Ovary (tissue), 10 donors: ENCODE measurements at places on chromosomes 6 and 20.

GRCh38 chr20:13947719-13948118 lies 42.7 kb downstream of the SEL1L2 start:
- no peaks in the 10 kb centered on the region for H3K36me3 ChIP-seq
- no peak overlapping the region for H3K4me3 ChIP-seq
- no peak overlapping the region for H3K27ac ChIP-seq
- no peaks in the 10 kb centered on the region for H3K4me1 ChIP-seq
- no peaks in the 10 kb centered on the region for H3K27me3 ChIP-seq
- DNase-seq = no peak

GRCh38 chr6:11251553-11252360 lies 19.3 kb upstream of the NEDD9 start:
- H3K4me1 ChIP-seq = peaks cover 7% of the 10 kb centered on the region
- H3K36me3 ChIP-seq = no peaks in the 10 kb centered on the region
- H3K27ac ChIP-seq = no peak overlapping the region
- no peak overlapping the region for H3K4me3 ChIP-seq

DNA sequence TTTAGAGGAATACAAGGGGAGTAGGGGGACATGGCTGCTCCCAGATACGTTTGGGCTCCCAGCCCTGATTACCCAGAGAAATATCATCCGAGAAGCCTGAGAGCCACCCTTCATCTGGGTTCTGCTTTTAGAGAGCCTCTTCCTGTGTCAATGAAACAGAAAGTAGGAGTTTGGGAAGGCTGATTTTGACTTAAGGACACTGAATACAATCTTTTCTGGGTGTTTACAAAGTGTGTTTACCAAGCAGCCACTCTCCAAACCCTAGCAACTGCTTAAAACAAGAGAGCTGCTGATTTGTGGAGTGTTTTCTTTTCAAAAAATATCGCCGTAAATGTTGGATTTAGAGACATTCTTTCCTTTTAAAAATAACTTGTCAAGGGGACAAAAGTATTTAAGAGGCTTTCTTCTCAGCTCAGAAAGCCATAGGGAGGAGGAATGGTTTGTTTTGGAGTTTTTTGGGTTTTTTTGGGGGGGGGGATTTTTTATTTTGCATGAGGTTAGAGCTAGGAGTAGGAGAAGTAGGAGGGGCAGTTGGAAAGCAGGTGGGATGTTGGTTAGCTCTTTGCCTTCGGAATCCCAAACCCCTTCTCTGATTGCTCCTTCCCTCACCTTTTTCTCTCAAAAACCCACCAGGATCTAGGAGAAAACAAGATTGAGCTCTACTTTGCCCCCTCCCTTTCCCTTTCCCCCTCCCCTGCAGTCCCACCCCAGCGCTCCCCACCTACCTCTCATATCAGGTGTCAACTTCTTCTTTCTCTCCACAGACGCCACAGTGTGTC lies 12.4 kb downstream of the MAFB start:
- H3K4me3 ChIP-seq = no peak overlapping the region
- no peak for DNase-seq
- H3K27me3 ChIP-seq = no peaks in the 10 kb centered on the region
- no peak overlapping the region for H3K27ac ChIP-seq
- no peaks in the 10 kb centered on the region for H3K4me1 ChIP-seq

DNA sequence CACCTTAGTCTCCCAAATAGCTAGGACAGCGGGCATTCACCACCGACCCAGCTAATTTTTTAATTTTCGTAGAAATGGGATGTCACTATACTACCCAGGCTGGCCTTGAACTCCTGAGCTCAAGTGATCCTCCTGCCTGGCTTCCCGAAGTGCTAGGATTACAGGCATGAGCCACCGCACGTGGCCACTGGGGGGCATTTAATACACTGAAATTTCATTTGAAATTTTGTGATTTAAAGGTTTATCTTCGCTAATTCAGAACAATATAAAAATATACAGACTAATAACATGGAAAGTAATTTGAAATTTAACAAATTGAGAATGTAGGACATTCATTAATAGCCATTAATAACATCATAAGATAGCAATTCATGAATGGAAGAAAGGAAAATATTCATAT lies 20.5 kb upstream of the TBC1D32 start:
- no peaks in the 10 kb centered on the region for H3K27me3 ChIP-seq
- H3K27ac ChIP-seq = no peak overlapping the region
- H3K4me3 ChIP-seq = no peak overlapping the region
- DNase-seq = no peak

DNA sequence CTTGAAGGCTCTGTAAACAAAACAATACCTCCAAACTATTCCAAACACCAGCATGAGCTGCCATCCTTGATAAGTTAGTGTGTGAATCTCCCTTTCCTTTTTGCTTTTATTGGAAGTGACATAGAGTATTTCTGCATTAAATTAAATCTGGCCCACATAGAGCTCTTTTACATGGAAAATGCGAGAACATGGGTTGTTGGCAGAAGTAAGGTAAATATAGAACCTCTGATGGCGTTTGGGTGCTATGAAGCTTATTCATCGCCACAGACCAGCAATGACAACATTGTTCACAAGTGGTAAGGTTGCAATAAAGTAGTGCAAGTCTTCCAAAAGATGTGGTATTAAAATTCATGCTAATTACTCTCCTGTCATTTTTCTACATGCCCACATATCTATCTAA lies 445.8 kb upstream of the JAG1 start:
- H3K36me3 ChIP-seq = no peaks in the 10 kb centered on the region
- H3K4me3 ChIP-seq = no peak overlapping the region
- no peaks in the 10 kb centered on the region for H3K27me3 ChIP-seq
- no peaks in the 10 kb centered on the region for H3K4me1 ChIP-seq

- no peak for DNase-seq
- H3K4me1 ChIP-seq = peaks cover 6% of the 10 kb centered on the region
- H3K27me3 ChIP-seq = no peaks in the 10 kb centered on the region
- no peak overlapping the region for H3K4me3 ChIP-seq
- H3K27ac ChIP-seq = no peak overlapping the region
Observed at GRCh38 chr6:14656649-14657048, 539.1 kb downstream of the CD83 start.

DNA sequence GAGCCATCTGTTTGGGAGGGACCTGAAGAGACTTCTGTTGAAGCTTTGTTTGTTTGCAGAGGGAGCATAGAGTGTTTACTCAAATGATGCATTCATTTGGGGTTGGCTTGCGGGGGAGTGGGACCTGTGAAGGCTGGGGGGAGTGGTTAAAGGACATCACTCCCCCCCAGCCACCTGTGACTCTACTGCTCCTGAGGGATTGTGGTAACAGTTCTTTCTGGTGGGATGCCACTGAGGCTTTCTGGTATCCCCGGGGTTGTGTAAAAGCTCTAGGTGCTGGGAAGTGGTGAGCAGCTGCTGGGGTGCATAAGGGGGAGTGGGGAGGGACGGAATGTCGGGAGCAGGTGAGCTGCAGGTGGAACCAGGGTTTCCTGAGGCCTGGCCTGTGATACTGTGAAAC lies 239.2 kb upstream of the QKI start:
- H3K36me3 ChIP-seq = no peaks in the 10 kb centered on the region
- H3K4me1 ChIP-seq = no peaks in the 10 kb centered on the region
- no peaks in the 10 kb centered on the region for H3K27me3 ChIP-seq
- no peak for DNase-seq
- no peak overlapping the region for H3K4me3 ChIP-seq
- no peak overlapping the region for H3K27ac ChIP-seq

- no peak overlapping the region for H3K27ac ChIP-seq
- no peaks in the 10 kb centered on the region for H3K27me3 ChIP-seq
- no peak overlapping the region for H3K4me3 ChIP-seq
Observed at GRCh38 chr6:123380257-123380656, 256.5 kb downstream of the TRDN start.

DNA sequence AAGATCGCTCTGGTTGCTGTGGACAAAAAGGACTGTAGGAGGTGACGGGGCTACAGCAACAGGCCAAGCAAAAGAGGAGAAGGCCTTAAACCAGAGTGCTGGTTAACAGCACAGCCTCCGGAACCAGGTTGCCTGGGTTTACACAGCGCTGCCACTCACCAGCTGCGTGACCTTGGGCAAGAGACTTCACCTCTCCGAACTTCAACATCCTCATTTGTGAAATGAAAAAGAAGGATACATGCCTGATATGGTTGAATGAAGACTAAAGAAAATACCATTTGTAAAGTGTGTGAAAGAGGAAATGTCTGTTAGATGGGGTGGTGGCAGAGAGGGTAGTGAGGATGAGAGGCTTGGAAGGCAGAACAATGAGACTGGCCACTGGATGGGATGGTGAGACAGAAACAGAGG lies 44.9 kb downstream of the PREX1 start:
- no peaks in the 10 kb centered on the region for H3K4me1 ChIP-seq
- no peak overlapping the region for H3K27ac ChIP-seq
- DNase-seq = no peak
- H3K36me3 ChIP-seq = no peaks in the 10 kb centered on the region
- no peak overlapping the region for H3K4me3 ChIP-seq

DNA sequence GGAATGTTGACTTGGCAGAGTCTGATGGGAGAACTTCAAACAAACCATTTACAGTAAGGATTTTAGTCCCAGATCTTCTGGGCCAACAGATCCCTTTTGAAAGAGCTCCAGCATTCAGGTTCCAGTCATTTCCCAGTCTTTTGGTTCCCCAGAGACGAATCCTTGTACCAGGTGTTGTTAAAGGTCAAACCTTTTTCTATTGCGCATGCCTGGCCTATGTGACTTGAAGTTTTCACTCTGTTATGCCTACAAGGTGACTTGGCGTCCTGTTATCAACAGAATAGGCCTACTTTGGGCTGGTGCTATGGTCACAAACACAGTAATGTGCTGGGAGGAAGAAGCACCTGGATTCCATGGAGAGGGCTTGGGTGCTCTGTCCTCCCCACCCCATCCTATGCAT lies 52.3 kb downstream of the PXDC1 start:
- H3K4me3 ChIP-seq = no peak overlapping the region
- no peaks in the 10 kb centered on the region for H3K4me1 ChIP-seq
- no peak overlapping the region for H3K27ac ChIP-seq
- DNase-seq = no peak
- H3K36me3 ChIP-seq = no peaks in the 10 kb centered on the region
- no peaks in the 10 kb centered on the region for H3K27me3 ChIP-seq

DNA sequence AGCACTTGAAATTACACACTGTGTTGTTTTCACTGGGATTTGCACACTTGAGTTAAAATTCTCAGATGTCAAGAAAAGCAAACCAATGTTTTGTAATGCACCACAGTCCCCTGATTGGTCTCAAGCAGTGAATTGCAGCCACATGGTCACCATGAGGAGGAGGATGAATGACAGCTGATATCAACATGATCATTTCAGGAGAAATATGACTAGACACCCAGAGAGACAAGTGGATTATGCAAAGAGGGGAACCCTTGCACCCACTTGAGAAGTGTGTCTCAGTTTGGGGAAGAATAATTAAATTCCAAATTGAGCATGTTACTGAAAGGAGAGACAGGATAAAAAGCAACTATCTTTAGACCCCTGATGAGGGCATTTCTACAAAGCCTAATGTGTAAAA lies 69.3 kb downstream of the UST start:
- no peaks in the 10 kb centered on the region for H3K36me3 ChIP-seq
- H3K4me3 ChIP-seq = no peak overlapping the region
- peaks cover 5% of the 10 kb centered on the region for H3K4me1 ChIP-seq
- DNase-seq = no peak
- H3K27me3 ChIP-seq = no peaks in the 10 kb centered on the region

- no peak overlapping the region for H3K4me3 ChIP-seq
- no peaks in the 10 kb centered on the region for H3K4me1 ChIP-seq
- H3K36me3 ChIP-seq = no peaks in the 10 kb centered on the region
- H3K27ac ChIP-seq = no peak overlapping the region
- no peak for DNase-seq
Observed at GRCh38 chr20:15317546-15318232, 980.3 kb upstream of the FLRT3 start.

GRCh38 chr6:45728674-45729073 lies 287.0 kb downstream of the CLIC5 start:
- H3K27ac ChIP-seq = no peak overlapping the region
- H3K4me1 ChIP-seq = no peaks in the 10 kb centered on the region
- H3K27me3 ChIP-seq = no peaks in the 10 kb centered on the region
- DNase-seq = no peak

DNA sequence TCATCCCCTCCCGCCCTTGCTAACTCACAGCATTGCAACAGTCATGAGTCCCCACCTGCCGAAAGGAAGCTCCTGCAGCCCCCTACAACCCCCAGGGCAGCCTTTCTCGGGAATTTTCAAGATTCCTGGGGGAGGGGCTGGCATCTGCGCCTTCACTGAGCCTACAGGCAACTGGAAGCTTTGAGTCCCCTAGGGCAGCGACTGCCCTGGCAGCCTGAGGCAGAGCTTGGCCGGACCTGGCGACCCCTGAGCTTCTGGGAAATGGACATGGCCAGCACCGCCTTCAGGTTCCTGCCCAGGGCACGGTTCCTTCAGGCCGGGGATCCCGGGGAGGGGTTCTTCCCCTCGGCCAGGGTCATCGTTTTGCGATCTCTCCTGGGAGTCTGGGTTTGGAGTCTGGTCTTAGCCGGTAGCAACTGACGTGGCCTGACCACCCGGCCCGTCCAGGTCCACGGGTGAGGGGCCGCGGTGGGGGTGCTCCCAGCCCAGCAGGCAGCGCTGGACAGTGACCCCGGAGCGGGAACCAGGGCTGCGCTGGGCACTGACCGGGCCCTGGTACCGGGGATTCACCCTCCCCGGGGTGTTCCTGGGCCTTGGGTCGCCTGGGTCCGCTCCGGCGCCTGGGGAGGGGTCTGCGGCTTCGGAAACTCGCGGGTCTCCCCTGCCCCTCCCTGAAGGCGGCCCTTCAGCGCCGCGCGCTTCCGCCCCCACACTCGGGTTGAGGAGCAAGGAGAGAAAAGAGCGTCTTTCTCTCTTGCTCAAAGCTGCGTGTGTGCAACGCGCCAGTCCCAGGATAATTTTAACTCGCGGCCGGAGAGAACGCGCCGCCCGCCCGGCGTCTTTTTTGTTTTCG lies 593 bp upstream of the COL9A3 start:
- peak overlapping the region; percentile 15 for H3K4me3 ChIP-seq
- H3K36me3 ChIP-seq = no peaks in the 10 kb centered on the region
- H3K27ac ChIP-seq = no peak overlapping the region

GRCh38 chr20:60057866-60058807 lies 99.9 kb downstream of the CDH26 start:
- peaks cover 1% of the 10 kb centered on the region for H3K4me1 ChIP-seq
- no peaks in the 10 kb centered on the region for H3K27me3 ChIP-seq
- H3K27ac ChIP-seq = no peak overlapping the region

GRCh38 chr6:44563397-44563796 lies 175.9 kb downstream of the CDC5L start:
- no peak overlapping the region for H3K27ac ChIP-seq
- H3K36me3 ChIP-seq = no peaks in the 10 kb centered on the region
- H3K4me1 ChIP-seq = peaks cover 1% of the 10 kb centered on the region
- DNase-seq = no peak

GRCh38 chr20:42567409-42567808 lies 622.3 kb downstream of the PTPRT start:
- no peak overlapping the region for H3K4me3 ChIP-seq
- DNase-seq = no peak
- no peaks in the 10 kb centered on the region for H3K4me1 ChIP-seq
- no peaks in the 10 kb centered on the region for H3K27me3 ChIP-seq
- no peaks in the 10 kb centered on the region for H3K36me3 ChIP-seq
- no peak overlapping the region for H3K27ac ChIP-seq
